Body of pancreas (tissue), 4 donors: ENCODE measurements at places on chromosomes 7 and 10.

- DNase-seq: no peak
These were observed 139.8 kb downstream of the CUBN start for GRCh38 chr10:16989826-16990293.

- DNase-seq: no peak
These were observed 28.8 kb downstream of the ITGB8 start for GRCh38 chr7:20359341-20359963.

- no peak for DNase-seq
These were observed 83.0 kb upstream of the INSYN2A start for GRCh38 chr10:127279334-127279774.

DNA sequence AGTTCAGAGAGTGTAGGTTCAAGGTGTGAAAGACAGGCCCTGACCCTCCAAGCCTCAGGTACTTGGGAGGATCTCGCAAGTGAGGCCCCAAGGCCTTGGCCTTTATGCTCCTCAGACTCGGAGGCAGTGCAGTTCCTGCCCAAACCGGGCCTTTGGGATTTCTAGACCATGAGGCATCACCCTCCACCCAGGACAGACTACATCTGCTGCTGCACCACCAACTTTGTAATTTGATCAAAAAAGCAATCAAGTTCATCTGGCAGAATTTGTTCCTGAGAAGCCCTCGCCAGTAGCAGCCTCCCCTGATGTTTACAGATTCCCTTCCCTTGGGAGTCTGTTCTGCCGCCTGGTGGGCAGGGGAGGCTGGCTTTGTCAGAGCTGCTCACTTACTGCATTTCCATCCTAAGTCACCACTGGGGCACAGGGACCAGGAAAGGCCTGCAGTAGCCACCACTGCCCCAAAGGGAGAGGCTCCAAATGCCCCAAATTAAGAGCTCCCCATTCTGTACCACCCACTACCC is 2.1 kb downstream of the CAMK2G start:
- no peak for DNase-seq

DNA sequence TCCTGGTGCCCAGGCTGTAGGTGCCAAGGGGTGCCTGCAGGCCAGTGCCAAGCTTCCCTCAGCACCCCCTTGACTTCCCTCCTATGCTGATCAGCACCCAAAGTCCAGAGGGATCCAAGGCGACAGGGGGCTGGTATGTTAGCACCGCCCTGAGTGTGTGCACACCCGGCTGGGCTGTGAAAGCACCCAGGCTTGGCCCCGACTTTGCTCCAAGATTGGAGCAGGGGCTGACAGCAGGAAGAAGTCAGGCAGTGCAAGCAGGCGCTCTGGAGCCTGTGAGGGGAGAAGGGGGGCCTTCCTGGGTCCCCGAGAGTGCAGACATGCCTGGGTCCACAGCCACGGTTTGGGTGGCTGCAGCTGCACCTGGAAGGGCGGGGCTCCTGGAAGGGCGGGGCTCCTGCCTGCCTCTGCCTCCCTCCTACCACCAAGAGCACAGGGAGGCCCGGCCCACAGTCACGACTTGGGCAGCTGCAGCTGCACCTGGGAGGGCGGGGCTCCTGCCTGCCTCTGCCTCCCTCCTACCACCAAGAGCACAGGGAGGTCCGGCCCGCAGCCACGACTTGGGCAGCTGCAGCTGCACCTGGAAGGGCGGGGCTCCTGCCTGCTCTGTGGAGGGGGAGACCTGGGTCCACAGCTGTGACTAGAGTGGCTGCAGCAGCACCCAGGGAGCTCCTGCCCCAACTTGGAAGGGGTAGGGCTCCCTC is 30.2 kb upstream of the ZMYND11 start:
- peak; percentile 82 for DNase-seq

- DNase-seq: no peak
These were observed 816.2 kb downstream of the NRG3 start for GRCh38 chr10:82691211-82691610.

- no peak for DNase-seq
These were observed 434.1 kb downstream of the GRM8 start for GRCh38 chr7:126818393-126819196.

DNA sequence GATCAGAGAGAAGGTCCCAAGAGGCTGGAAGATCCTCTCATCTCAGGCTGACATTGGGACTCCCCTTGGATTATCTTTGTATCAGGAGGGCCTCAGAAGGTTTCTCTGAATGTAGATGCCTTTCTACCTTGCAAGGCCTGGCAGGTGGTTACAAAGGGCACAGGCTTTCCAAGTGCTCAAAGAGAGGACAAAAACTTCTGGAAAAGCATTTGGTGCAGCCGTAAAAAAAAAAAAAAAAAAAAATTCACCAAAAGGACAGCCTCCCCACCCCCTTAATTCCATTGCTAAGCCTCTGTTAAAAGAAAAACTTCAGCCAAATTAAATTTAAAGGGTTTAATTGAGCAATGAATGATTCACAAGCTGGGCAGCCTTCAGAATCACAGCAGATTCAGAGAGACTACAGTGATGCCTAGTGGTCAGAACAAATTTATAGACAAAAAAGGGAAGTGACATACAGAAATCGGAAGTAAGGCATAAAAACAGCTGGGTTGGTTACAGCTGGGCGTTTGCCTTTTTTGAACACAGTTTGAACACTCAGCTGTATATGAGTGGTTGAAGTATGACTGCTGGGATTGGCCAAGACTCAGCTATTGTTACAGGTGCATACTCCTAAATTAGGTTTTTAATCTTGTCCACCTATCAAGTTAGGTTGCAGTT is 42.5 kb upstream of the LRGUK start:
- no peak for DNase-seq

DNA sequence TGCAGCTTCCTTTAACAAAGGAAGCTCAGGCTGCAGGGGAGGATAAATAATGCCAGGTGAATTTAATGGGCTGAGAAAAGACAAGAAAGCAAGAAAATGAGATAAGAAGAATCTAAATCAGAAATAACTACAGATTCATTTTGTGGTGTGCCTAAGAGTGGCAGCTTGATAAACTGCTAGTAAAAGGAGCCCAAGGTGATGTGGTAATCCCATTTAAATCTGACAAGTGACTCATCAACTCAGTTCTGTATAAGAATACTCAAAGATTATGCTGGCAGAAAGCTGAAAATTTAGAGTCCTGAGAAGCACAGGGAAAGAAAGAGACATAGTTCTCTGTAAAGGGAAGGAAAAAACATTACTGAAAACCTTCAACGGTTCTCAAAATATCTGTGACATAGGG is 109.4 kb upstream of the PDE1C start:
- no peak for DNase-seq

GRCh38 chr7:18393465-18394118 is 102.0 kb upstream of the HDAC9 start:
- no peak for DNase-seq

GRCh38 chr7:35467456-35467978 is 213.6 kb upstream of the TBX20 start:
- DNase-seq: no peak

- DNase-seq: no peak
These were observed 27.7 kb downstream of the ZCCHC24 start for GRCh38 chr10:79417731-79418130.

DNA sequence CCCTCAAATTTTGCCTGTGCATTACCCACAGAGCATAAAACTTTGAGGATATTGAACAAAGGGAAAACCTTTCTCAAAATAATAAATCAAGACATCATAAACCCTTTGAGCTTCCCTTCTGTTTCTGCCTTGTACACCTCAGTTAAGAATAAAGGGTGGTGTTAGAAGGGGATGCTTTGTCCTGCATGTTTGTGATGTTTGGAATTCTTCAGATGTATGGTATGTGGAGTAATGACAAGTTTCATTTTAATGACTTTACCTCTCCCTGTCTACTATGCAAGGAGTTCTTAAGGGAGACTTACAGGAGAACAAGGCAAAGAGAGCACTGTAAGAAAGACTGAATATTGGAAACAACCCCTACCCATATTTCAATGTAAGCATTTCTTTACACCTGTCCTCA is 99.2 kb downstream of the HECW1 start:
- DNase-seq: no peak

GRCh38 chr7:145123502-145123901 is 287.6 kb upstream of the TPK1 start:
- DNase-seq: no peak

DNA sequence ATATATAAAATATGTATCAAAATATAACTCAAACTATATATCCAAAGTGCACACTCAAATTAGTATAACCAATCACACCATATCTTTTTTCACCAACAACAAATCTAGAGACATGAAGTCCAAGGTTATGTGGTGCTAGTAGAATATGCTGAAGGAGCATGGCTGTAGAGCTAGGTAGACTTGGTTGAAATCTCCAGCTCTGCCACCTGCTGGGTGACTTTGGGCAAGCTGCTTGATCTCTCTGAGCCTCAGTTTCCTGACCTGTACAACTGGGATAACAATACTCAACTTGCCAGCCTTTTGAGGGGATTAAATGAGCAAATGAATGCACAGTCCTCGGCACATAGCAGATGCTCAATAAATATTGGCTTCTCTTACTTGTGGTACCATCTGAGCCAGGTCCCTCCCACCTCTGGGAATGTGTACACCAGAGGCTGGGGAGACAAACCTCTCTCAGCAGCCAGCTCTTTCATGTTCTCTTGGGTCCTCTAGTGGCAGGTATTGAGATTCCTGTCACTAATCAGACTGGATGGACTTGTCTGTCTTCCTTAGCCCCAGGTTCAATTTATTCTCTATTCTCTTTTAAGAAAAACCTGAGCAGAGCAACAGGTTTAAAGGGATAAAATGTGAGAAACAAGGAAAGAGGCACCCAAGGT is 94.3 kb upstream of the PDE1C start:
- peak; percentile 22 for DNase-seq

GRCh38 chr7:583410-584121 is 63.9 kb upstream of the PDGFA start:
- no peak for DNase-seq

GRCh38 chr7:105219771-105220160 is 169.0 kb downstream of the SRPK2 start:
- DNase-seq: no peak

GRCh38 chr10:120132811-120133210 is 240.3 kb downstream of the SEC23IP start:
- DNase-seq: no peak

DNA sequence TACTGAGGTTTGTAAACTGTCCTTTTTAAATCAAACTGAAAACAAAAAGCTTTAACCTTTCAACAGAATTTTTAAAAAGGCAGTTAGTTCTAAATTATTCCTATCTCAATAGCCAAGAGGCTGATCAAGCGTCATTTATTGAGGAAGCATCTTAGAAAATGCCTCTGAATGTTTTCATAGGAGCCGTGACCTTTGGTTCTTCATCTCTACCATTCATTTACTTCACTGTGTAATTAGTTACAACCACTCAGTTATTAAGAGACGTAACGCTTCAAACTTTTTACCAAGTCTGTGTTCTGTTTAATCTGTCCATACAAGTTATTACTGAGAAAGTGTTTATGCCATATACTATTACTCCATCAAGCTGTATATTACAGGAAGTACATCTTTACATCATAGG is 107.4 kb upstream of the KMT2E start:
- no peak for DNase-seq
